ENCODE measurements at places on chromosomes 1 and 21. TPM values are rescaled to one million over a fixed set of nuclear protein-coding genes. Genes with fewer than 3 reads are reported as not detected.

Gene S100A7A
- total RNA-seq: not detected

Gene A3GALT2
- total RNA-seq: 0.09 TPM

Gene GUCA2B
- total RNA-seq: not detected

Gene PTPRC
- total RNA-seq: 0.28 TPM

Gene KRTAP7-1
- total RNA-seq: not detected

Gene NTMT2
- not detected for total RNA-seq

Gene CELA3A
- 0.09 TPM for total RNA-seq

Gene GPR3
- 0.09 TPM for total RNA-seq

Gene GJB5
- total RNA-seq: not detected

Gene PPIAL4G
- not detected for total RNA-seq

Gene STUM
- total RNA-seq: not detected

Gene RNU1-4
- total RNA-seq: 5,329 TPM

Gene GCSAML
- not detected for total RNA-seq

Gene NTNG1
- 0.18 TPM for total RNA-seq

Gene RHBDL2
- 0.09 TPM for total RNA-seq

Gene FCRLB
- total RNA-seq: 1.3 TPM

Gene RASAL2
- 11.1 TPM for total RNA-seq

Gene LAMC1
- total RNA-seq: 414 TPM

Gene SPATC1L
- 4.0 TPM for total RNA-seq

Gene SAMSN1
- 6.5 TPM for total RNA-seq
